Peyer's patch (tissue), 4 donors: ENCODE measurements at places on chromosomes 6 and 20. TPM values are rescaled to one million over a fixed set of nuclear protein-coding genes. Genes with fewer than 3 reads are reported as not detected.

DNA sequence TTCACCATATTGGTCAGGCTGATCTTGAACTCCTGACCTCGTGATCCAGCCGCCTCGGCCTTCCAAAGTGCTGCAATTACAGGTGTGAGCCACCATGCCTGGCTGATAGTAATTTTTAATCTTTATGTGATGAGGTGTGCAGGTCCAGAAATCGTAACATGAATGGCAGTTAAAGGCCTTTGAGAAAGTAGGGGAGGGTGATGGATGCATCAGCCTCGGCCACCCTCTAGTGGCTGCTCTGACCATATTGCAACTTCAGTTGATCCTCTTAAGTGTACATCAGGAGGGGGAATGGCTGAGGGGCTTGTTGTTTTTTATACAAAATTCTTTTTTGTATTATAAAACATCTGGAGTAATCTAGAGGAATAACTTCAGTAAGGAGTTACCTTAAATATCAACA, 193.0 kb downstream of the ZFAND3 start:
- no peak for DNase-seq

DNA sequence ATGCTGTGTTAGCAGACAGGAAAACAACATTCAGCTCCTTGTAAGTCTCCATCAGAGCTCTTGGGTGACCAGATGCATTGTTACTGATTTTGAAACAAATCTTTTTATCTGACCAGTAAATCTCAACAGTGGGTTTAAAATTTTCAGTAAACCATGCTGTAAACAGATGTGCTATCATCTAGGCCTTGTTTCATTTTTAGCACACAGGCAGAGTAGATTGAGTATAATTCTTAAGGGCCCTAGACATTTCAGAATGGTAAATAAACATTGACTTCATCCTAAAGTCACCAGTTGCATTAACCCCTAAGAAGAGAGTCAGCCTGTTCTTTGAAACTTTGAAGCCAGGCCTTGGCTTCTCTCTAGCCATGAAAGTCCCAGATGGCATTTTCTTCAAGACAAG, 237.2 kb upstream of the BMP2 start:
- no peak for DNase-seq

DNA sequence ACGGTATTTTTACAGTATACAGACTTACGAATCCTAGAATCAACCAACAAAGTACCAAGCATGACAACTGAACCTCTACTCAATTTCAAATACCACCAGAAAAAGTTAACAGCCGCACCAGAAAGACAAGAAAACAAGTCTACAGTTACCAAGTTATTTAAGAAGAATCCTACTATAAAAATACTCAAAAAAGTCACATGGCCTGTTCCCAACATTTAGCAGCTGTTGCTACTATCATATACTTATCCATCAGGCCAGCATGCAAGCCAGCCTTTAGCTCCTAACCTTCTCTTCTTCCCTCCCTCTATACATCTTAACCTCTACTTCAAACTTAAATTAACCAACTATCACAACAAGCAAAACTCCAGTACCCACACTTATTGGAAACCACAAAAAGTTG, 1.9 kb downstream of the SYNCRIP start:
- no peak for DNase-seq

DNA sequence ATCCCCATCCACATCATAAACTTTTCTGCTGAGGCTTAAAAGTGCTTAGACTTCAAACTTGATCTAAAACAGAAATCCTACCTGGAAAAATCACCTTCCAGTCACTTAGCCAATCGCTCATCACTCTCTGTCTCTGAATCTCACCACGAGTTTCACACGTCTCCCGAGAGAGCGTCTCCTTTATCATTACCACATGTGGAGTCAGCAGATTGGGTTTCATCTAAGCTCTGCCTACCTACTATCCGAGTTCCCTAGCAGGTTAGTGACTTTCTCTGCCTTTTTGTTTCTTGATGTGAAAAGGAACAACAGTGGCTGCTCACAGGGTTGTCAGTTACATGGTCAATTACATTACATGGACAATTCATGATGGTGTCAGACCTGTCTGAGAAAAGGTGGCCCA, 286.2 kb downstream of the ESR1 start:
- DNase-seq, result no peak

GRCh38 chr6:13648850-13649249, 33.7 kb downstream of the NOL7 start:
- DNase-seq, result no peak

DNA sequence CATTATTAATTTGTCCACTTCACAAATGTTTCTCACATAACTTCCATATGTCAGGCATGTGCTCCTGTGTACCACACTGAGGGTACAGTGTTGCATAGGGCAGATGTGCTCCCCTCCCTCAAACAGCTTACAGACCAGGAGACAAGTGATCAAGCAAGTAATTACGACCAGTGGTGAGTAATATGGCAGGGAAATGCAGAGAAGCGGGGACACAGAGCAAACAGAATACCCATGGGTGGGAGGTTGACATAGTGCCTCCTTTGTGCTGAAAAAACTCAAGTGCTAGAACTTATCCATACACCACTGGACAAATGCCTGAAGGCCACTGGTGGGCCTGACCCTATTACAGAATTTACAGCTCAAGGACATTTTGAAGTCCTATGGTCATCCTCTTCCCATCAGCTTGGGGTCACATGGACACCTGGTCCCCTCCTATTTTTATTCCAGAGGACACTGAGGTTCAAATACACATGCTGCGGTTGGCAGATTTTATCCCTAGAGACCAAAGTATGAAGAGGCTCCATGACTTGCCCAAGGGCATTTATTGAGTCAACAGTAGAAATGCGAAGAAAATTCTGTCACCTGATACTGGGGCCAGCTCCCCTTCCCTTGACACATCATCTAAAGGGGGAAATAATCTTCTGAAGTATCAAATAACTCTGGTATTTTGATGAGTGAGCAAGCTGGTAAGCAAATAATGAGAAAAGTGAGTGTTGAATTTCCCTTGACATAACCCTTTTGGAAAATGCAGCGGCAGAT, 116.6 kb downstream of the QRSL1 start:
- no peak for DNase-seq

C20orf144 gene
- total RNA-seq, result not detected

BNIP5 gene
- 24.4 TPM for total RNA-seq

PPIL1 gene
- 6.6 TPM for total RNA-seq
